ENCODE measurements at places on chromosomes 7 and 10.
A peak's percentile ranks its signal among the peaks of the same experiment; 100 is the strongest.

GRCh38 chr7:98988641-98989040 lies 110.3 kb downstream of the TRRAP start:
- DNase-seq: no peak

DNA sequence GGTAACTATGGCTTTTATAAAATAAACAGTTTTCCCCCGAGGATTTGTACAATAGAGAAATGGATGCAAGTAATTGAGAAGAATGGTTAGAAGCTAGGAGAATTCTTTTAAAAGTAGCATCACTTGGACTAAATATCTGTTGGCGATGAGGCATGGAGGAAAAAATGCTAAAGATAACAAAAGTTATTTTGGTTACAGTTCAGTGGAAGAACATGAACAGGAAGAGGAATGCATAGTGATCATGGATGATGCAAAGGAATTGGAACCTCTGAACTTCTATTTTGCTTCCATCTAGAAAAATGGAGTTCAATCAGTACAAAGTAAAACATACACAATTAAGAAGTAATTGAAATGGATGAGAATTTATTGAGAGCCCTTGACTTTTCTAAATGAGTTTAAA lies 32.9 kb downstream of the ENTPD1 start:
- no peak for DNase-seq

- DNase-seq: no peak
Observed at GRCh38 chr7:121196286-121196685, 132.5 kb upstream of the WNT16 start.

DNA sequence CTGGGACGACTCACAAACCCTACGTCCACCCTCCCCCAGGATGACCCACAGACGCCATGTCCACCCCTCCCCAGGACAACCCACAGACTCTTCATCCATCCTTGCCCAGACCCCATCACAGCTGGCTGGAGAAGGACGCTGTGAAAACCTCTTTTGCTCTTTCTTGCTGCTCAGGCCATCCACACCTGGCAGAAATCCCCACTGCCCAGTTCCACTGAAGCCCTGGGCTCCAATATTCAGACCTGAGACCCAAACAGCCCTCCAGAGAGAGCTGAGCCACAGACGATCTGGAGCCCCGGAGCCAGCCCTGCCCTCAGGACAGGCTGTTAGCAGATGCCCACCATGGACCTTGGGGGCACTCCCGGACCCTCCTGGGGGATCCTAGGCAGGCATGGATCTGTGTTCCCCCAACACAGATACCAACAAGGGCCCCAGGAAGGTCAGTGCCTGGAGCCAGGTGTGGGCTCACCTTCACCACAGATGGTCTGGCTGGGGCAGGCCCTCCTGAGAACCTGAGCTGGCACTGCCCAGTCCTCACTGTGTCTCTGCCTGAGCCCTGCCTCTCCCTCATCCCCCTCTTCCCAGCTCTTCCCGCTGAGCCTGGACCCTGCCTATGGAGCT lies 226.2 kb downstream of the PTPRN2 start:
- DNase-seq: no peak

- DNase-seq: no peak
Observed at GRCh38 chr10:128095027-128095752, 31.0 kb downstream of the MKI67 start.

- DNase-seq: no peak
Observed at GRCh38 chr10:122363311-122363710, 11.2 kb upstream of the PLEKHA1 start.

GRCh38 chr10:110141185-110141584 lies 66.2 kb upstream of the MXI1 start:
- no peak for DNase-seq

- no peak for DNase-seq
Observed at GRCh38 chr7:149109969-149110368, 16.2 kb downstream of the ZNF425 start.

GRCh38 chr10:34291466-34292193 lies 523.5 kb downstream of the PARD3 start:
- no peak for DNase-seq

DNA sequence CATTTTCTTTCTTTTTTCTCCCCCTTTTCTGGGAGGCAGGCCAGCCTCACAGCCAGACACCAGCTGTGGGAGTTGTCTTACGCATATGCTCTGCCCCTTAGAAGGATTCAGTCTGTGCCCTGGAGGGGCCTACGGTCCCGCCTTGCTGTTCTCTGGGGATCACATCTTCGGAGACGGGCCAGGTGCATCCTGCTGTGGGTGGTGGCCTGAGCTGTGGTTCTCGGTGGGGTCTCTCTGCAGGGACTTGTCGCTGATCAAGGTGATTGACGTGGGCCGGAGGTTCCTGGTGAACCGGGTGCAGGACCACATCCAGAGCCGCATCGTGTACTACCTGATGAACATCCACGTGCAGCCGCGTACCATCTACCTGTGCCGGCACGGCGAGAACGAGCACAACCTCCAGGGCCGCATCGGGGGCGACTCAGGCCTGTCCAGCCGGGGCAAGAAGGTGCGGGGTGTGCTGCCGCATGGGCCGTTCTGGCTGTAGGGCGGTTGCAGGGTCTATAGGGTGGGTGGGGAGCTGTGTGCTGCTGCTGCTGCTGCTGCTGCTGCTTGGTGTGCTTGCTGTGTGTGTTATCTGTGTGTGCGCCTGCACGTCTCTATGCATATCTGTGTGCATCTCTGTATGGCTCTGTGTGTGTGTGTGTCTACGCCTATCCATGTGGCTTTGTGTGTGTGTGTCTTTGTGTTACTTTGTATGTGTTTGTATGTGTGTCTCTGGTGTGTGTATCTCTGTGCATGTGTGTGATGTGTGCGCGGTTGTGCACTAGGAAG lies 17.9 kb downstream of the PFKFB3 start:
- no peak for DNase-seq

DNA sequence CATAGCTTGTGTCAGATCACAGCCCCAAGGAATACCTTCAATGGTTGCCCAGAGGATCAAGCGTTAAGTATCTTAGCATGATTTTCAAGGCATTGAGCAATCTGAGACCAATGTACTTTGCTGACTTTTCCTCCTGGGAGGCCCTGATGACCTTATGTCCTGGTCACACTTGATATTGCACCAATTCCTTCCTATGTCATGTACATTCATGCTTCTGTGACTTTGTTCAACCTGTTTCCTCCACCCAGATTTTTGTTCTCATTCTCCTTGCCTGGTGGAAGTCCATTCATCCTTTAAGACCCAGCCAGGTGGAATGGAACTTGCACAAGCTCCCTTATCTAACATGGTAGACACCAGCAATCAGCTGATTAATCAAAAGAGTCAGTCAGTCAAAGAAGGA lies 160.8 kb downstream of the PFKFB3 start:
- no peak for DNase-seq

- peak; percentile 32 for DNase-seq
Observed at GRCh38 chr7:116525913-116526861, 1.4 kb downstream of the CAV1 start.

DNA sequence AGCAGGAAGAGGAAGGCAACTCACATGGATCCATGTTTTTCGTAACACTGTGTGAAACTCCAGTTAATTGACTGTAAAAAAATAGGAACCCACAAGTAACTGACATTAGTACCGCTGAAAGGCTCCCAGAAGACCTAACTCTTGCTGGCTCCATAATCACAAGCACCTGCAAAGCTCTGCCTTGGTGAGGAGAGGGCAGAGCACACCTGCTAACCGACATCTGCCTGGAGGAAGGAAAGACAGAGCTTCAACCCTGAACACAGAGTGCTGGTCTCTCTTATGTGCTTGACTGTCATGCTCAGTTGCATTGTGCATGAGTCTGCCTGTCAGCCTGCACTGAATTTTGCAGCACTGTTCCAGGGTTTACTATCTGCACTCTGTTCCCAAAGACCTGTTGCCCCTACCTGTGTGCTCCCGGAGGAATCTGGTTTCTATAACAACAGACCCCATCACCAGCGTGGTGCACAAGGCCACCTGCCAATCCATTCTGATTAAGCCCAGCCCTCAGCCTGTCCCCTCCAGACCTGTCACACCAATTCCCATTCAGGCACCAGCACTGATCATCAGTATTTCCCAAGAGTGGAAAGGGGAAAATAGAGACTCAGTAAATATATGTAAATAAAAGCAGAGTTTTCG lies 63.1 kb upstream of the ANKRD1 start:
- DNase-seq: no peak

DNA sequence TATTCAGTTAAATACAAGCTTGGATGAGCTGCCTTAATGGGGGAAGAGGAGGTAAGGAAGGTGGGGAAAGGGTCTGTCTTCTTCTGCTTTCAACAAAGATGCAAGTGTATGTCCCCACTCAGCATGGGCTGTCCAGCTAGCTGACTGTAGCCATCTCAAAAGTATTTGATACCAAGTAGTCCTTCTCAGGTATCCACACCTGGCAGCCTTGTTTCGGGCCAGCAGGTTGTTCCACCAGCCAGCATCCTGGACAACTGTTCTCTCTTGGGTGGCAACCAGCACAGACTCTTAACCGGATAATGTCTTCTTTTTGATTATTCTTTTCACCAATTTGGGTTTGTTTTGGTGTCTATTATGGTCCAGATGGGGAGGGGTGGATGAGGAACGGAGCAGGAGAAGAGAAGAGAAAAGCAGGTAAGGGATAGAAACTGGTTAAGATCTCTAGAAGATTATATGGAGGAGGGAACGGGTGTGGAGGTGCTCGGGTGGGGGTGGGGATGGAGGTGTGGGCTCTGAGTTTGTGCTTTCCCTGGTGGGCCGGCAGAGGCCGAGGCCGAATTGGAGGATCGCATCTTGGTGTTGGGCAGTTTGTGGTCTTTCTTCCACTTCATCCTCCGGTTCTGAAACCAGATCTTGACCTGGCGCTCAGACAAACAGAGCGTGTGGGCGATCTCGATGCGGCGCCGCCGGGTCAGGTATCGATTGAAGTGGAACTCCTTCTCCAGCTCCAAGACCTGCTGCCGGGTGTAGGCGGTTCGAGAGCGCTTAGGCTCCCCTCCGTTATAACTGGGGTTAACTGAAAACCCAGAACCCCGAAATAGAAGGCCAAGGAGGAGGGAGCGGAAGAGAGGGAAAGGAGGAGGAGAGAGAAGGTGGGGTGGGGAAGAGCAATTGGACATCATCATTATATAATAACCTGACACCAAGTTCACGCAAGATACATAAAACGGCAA lies 1.5 kb downstream of the HOXA4 start:
- no peak for DNase-seq

DNA sequence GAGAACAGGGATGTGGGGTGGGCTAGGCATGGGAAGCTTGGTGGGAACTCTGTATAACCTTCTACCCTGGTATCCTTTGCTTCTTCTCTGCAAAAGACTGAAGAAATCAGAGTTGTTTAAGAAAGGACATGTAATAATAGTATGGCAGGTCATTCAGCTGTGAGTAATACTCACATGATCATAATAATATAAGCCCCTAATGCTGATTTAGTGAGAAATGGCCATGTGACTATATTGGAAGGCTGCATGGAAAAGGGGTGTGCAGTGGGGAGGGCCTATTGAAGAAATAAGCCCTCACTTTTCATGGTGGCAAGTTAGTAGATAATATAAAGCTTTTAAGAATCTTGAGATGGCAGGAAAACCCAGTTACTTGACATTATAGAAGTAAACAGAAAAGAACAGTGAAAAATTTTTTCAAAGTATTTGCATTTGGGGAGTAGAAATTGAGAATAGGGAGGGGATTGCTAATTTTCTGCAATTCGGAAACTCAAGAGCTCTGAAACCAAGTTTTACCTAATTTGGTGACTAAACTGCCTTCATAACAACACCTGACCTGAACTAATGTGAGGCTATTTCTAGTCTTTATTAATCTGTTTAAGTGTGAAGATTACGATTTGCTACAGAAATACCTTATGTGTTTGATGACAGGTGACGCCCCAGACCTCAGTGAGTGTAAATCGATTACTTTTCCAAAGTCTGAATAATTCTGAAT lies 44.4 kb downstream of the ATXN7L1 start:
- DNase-seq: no peak

- no peak for DNase-seq
Observed at GRCh38 chr7:12337095-12337494, 66.6 kb downstream of the VWDE start.

DNA sequence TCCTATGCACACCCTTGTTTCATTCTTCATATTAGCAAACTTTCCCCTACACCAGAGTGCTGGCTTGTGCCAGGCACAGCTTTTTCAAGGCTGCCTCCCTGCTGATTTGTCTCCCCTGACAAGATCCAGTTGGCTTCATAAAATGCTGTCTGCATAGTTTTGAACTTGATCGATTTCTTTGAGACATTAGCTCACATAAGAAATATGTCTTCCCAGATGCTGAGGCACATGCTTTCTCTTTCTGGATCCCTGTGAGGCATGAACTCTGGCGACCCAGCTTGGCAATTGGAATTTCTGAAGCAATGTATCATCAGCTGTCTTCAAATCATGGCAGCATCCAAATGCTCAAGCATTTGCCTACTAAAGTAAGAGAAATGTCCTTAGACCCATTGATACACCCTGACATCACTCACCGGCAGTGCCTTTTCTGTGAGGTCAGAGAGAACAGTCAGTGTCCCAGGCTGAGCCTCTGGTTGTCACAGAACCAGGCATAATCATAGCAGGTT lies 616.4 kb upstream of the GHITM start:
- no peak for DNase-seq

GRCh38 chr10:116688741-116689495 lies 53.4 kb downstream of the HSPA12A start:
- no peak for DNase-seq

DNA sequence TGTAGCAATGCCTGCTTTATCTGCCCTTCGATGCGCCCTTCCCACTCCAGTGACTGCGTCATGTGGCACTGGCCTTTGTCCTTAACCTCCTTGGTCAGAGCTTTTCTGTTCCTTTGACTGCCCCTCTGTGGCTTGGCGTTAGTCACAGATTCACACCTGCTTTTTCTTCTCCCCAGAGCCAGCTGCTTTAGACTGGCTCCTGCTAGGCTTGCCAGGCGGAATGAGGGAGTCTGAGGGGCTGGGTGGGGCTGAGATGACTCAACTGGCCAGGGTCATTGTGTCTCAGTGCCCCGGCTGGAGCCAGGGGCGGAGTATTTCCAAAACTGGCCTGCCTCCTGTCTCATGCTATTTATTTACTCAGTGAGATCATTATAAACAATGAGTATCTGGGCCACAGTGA lies 194.1 kb downstream of the EMX2 start:
- no peak for DNase-seq

DNA sequence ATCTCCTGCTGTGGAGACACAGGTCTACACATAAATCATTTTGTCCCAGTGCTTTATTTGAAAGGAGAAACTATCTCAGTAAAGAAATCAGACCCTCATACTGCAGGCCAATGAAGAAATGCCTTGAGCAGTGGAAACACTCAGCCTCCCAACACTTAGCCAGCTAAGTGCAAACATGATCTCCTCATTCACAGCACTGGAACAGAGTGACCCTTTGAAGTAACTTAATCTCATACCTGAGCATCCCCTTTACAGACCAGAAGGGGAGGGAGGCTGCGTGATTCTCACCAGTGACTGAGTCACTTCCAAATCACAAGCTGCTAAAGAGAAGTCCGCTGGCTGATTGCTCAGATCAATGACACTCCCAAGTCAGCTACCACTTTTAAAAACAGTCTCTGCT lies 4.5 kb downstream of the CHST15 start:
- no peak for DNase-seq

GRCh38 chr10:132893090-132893489 lies 49.3 kb downstream of the CFAP46 start:
- DNase-seq: no peak

GRCh38 chr10:6226216-6226615 lies 23.5 kb downstream of the PFKFB3 start:
- no peak for DNase-seq

Data from anterior cingulate cortex (tissue), 58 donors.